Inflammatory macrophage treated with lipopolysaccharide for 4 hours (primary cell): ENCODE measurements at places on chromosomes 16 and 17.

GRCh38 chr16:85948138-85948509, 49.2 kb downstream of the IRF8 start:
- no peak for DNase-seq

DNA sequence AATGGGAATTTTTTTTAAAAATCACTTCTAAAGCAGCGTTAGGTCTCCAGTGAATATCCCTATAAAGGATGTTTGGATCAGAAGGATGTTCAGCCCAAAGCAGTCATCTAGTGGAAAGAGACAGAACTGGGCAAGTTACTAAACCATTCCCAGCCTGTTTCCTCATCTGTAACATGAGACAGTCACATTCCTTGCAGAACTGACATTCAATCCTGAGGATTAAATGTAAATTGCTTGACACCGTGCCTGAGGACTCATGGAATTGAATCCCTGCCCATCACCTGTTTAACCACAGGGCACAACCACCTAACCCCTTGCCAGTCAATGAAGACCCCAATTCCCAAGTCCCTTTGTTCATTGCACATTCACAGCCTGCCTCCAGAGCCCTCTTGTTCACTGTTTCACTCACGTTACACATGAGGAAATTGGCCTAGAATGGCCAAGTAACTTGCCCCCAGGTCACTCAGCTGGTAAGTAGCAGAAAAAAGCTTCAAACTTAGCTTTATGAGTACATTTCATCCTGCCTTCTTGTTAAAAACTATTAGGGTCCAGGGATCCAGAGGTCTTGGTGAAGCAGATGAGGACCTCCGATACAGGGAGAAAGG, 1.4 kb downstream of the CMTM2 start:
- peak; percentile 19 for DNase-seq

GRCh38 chr17:54780238-54780637, 120.4 kb upstream of the TOM1L1 start:
- no peak for DNase-seq

- peak; percentile 32 for DNase-seq
These were observed 1.1 kb downstream of the ACTG1 start for GRCh38 chr17:81511554-81511803.

- DNase-seq: no peak
These were observed 2093.4 kb downstream of the TP53TG3F start for GRCh38 chr16:35552763-35553162.
